SIG-M5 (cell line): ENCODE measurements at places on chromosomes 7 and 10.
A peak's percentile ranks its signal among the peaks of the same experiment; 100 is the strongest.

DNA sequence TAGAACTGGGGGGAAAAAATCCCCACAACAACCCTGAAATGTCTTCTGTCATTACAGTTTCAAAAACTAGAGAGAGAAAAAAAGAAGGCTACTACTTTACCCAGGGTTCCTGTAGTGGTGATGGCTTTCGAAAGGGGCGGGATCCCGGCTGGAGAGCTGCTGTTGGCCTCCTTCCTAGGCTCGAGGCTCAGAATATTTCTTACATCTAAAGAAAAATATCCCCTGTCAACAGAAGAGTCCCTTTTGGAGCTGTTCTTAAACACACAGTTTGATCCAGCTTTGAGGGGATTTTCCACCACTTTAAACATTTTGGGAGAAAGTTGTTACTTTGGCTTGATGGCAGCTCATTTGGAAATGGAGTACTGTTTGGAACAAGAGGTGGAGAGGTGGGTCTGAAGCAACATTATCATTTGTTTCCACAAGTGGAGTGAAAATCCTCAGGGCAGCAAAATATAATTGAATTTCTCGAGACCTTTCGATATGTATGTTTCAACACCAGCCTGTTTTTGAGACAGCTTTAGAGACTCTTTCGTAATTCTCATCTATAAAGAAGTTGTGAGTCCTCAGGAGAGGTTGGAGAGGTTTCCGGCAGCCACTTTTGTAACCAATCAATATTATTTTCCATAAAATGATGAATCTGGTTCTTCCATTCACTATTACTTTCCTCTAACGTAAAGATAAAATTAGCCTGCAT is 5.1 kb downstream of the HOXA13 start:
- no peak for DNase-seq

- no peak for DNase-seq
Measured at GRCh38 chr10:15346440-15347141, 24.5 kb downstream of the FAM171A1 start.

DNA sequence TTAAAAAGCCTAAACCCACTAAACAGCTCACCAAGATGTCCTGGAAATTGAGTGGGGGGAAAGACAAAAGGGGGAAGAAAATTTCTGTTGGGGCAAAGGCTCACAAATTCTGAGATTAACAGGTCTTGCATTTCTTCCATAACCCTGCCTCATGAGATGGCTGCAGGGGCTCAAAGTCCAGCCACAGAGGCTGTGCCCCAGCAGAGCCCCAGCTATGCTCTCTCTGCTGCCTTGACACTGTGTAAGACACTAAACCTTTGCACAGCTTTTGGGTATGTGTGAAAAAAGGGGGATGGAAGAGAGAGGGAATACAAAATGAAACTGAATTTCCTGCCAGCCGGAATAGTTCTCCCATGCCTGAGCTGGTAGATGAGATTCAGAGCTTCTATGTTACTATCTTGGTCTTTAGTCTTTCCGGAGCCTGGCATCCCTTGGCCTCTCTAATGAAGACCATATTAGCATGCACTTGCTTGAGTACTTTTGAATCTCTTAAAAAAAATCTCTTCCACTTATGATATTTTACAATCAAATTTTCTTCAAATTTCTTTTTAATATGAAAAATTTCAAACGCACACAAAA is 240.0 kb upstream of the IMMP2L start:
- DNase-seq, result no peak

DNA sequence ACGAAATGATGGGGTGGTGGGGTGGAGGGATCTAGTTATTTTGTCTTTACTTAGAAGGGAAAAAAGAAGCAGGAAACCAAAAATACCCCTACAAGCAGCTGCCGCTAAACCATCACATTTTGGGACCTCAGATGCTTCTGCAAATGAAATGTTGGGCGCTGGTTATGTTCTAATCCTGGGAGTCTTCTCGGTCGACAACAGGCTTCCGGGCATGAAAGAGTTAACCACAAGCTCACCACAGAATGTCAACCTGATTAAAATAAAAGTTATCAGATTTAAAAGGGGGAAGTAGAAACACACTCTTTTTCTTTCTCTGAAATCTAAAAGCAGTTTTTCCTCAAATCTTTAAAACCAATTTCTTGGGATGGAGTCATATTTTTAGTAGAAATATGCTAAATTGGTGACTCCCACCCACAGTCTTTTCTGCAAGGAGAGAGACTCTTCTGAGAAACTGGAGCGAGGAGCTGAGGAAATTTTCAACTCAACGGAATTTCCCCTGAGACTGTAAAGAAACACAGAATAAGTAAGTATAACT is 16.8 kb downstream of the IL2RA start:
- no peak for DNase-seq

GRCh38 chr10:124164264-124164663 is 70.9 kb upstream of the CHST15 start:
- no peak for DNase-seq

DNA sequence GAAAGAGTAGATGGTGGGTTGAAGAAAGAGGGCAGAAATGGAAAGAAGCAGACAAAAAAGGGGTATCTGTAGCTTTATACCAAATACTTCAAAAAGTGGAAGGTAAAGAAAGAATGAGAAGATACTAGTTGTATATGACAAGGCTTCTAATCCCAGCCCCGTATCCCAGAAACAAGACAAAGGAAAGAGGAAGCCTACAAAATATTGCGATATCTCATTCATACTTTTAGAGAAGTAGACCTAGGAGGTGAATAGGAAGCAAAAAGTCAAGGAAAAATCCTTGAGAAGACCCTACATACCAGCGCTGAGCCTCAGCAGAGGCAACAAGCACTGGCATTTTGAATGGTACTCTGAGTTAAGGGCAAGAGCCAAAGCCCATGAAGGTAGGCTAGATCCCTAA is 26.6 kb downstream of the PHTF2 start:
- DNase-seq, result no peak

DNA sequence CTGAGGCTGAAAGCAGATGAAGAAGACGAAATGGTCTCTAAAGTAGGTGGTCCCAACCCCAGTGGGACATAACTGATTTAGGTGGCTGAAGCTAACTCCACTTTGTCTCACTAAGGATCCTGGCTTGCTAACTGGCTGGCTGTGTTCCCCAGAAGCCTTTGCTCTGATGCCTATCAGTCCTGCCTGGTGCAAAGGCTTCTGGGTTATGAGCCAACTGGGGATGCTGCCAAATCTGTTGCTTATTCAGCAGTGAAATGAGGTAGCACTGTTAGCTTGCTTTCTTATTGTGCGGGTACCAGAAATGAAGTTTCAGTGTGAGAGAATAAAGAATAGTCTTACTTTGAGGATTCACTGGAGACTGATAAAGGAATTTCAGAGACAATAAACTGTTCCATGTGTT is 18.1 kb downstream of the PRKG1 start:
- no peak for DNase-seq

GRCh38 chr10:125721035-125721434 is 1.5 kb downstream of the EDRF1 start:
- no peak for DNase-seq

DNA sequence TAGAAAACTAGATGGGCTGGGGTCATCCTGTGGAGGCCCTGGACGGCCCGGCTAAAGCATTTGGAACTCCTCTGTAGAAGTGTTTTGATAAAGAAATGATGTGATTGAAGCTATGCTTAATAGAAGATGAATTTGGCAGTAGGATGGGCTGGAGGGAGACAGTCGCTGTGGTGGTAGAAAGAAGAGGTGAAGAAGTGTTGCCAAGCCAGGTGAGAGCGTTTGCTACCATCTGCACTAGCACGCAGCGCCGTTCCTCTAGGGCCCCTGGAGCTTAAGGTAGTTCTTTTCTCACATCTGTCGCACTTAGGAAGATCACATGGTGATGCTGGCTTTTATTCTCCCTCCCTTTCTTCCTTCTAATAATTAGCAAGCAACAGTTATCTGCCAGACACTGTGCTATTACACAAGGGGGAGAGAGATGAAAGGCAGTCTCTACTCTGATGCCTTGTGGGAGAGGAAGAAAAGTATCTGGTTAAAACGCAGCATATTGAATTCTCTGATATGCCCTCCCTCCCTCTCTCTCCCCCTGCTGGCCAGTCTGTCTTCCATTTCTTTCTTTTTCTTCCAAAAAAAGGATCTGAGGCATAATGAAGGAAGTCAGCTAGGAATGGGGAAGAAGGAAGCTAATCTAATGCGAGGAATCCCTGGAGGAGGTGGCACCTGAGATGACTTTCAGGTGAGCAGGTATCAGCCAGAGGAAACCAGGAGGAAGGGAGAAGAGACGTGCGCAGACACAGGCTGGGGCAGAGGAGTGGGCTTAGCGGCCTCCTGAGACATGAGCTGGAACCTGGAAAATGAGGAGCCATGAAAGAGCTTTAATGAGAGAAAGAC is 162.3 kb upstream of the KLF14 start:
- no peak for DNase-seq

GRCh38 chr7:47153576-47153975 is 428.3 kb downstream of the TNS3 start:
- no peak for DNase-seq

DNA sequence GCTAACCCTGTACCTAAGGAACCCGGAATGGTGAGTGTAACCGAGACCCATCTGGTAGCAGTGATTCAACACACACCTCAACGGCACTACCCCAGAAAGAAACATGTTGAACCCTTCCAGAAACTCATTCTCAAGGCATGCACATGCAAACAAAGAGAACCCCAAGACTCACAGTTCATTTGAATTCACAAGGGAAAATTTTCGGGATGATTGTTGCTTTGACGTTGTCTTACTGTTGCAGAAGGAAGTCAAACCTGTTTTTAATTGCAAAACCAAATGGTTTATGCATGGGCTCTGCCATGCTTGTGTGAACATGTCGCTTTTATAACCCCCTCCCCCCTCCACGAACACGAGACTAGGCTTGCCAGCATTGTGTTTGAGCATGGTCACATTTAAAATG is 539.7 kb downstream of the GATA3 start:
- DNase-seq, result no peak

DNA sequence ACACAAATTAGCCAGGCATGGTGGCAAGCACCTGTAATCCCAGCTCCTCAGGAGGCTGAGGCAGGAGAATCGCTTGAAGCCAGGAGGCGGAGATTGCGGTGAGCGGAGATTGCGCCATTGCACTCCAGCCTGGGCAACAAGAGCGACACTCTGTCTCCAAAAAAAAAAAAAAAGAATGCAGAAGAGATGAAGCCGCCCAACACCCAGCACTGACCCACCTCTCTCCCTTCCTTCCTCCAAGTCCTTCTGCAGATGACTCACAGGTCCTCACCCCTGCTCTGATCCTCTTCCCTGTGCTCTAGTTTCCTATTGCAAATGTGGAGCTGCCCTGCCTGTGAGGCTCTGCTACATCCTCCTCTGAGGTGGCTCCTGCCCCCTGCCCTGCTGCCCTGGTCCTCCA is 22.0 kb upstream of the OPALIN start:
- peak; percentile 70 for DNase-seq

- DNase-seq, result no peak
Measured at GRCh38 chr10:70493660-70494234, 15.2 kb downstream of the PALD1 start.

DNA sequence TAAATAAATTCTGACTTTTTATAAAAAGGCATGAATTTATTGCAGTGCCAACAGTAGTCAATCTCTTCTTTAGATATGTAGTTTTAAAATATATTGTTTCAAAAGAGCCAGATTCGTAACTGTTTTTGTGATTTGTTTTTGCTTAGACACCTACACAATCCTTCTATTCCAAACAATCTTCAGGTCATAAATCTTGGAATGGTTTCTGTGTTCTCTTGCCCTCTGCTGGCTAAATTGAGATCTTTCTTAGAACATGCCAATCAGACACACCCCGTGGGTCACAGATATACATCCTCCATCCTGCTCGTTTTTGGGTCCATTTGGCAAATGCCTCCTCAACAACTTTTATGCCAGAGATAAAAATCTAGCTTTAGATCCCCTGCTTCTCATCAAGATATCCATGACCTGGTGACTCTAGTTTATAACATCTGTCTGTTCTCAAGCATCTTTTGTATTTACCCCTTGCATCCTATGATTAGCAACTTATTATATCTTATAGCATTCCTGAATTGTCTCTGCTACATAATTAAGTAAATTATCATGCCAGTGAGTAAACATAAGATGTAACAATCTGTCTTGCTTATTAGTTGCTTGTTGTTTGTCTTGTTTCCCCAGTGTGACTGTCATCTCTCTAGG is 35.3 kb upstream of the IFRD1 start:
- DNase-seq, result no peak
